ENCODE measurements at places on chromosomes 11 and 22. TPM values are rescaled to one million over a fixed set of nuclear protein-coding genes. Genes with fewer than 3 reads are reported as not detected.
A peak's percentile ranks its signal among the peaks of the same experiment; 100 is the strongest.

TH gene
- not detected for total RNA-seq

MMP8 gene
- total RNA-seq, result not detected

FERMT3 gene
- total RNA-seq, result 170 TPM

TSGA10IP gene
- not detected for total RNA-seq

DNA sequence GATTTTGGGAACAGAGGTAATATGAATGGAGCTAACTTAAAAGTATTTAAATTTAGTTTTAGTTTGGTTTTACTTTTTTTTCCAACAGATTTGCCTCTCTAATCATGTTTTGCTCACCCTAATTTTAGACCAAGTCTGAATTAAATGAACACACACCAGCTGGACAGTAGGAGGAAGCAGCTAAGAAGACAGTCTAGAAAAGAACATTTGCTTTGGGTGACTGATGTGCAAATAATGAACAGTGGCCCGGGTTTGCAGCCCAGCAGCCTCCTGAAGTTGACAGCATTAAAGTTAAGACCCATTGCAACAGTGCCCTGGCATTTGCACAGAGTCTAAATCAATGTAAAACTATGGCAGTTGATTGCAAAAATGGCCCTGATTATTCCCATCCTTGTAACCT is 66.4 kb upstream of the SORL1 start:
- no peak for DNase-seq
- no peak overlapping the region for H3K4me3 ChIP-seq
- no peaks in the 10 kb centered on the region for H3K36me3 ChIP-seq
- H3K27ac ChIP-seq, result no peak overlapping the region
- H3K27me3 ChIP-seq, result peaks cover 3% of the 10 kb centered on the region

DNA sequence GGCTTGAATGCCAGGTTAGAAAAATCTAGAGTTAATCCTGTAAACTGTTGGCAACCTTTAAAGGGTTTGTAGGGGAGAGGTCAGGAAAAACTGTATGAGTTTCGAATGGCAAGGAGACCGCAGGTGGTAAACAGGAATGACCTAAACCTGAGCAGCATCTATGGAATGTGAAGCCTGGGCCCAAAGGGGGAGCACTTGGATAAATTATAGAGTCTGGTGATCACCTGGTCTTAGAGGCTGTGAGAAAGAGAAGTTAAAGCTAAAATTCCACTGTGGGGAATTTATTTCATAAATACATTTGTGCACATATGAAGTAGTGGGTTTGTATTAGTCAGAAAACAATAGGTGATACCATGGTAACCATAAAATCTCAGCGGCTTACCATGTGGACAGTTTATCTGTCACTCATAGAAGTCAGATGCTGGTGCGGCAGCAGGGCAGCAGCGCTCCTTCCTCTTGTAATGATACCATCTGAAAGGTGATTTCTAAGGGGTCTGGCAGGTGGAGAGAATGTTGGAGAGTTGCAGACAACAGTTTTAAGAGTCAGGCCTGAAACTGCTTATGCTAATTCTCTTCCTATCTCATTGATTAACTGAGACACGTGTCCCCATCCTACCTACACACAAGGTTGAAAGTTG is 1104.4 kb upstream of the CCDC90B start:
- no peak overlapping the region for H3K4me3 ChIP-seq
- no peak overlapping the region for H3K27ac ChIP-seq
- H3K27me3 ChIP-seq, result no peaks in the 10 kb centered on the region
- DNase-seq, result no peak
- no peaks in the 10 kb centered on the region for H3K36me3 ChIP-seq

DNA sequence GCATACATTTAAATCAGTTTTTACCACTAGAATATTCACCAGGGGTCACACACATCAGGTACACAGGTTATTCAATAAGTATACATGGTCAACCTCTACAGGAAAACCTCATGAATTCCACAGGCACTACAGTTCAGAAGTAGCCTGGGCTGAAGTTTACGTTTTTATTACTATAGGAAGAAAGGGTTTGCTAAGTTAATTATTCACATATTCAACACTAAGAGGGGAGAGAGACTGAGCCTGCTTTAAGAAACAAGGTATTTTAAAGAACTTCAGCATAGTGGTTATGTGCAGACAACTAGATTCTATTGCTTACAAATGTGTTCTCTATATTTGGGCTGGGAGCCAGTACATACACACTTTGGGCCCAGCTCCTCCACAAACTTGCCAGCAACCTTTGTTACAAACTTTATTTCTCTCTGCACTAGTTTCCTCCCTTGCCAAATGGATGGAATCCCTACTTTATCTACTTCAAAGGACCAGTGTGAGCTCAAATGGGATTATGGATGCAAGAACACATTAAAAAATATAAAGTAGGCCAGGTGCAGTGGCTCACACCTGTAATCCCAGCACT is 31.9 kb downstream of the IL18BP start:
- H3K36me3 ChIP-seq, result peaks cover 82% of the 10 kb centered on the region
- no peaks in the 10 kb centered on the region for H3K27me3 ChIP-seq
- peak overlapping the region; percentile 10 for H3K27ac ChIP-seq
- peaks cover 2% of the 10 kb centered on the region for H3K4me1 ChIP-seq
- DNase-seq, result no peak

DNA sequence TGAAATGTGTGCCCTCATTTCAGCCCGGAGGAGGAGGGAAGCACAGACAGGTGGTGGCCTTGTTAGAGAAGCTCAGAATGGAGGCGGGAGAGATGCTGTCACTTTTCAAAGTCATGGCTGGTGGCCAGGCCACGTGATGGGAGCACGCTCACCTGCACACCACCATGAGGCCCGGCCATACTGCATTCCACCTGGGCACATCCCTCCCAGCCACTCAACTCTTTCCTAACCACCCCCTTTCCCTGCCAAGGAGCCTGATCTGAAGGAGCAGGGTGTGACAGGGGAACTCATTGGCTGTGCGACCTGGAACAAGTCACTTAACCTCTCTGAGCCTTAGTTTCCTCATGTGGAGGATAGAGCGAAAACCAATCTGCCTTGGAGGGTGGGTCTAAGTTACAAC is 364.5 kb downstream of the CTTN start:
- H3K36me3 ChIP-seq, result no peaks in the 10 kb centered on the region
- H3K4me3 ChIP-seq, result no peak overlapping the region
- DNase-seq, result no peak
- H3K27me3 ChIP-seq, result peaks cover 27% of the 10 kb centered on the region
- H3K4me1 ChIP-seq, result no peaks in the 10 kb centered on the region
- H3K27ac ChIP-seq, result no peak overlapping the region

DNA sequence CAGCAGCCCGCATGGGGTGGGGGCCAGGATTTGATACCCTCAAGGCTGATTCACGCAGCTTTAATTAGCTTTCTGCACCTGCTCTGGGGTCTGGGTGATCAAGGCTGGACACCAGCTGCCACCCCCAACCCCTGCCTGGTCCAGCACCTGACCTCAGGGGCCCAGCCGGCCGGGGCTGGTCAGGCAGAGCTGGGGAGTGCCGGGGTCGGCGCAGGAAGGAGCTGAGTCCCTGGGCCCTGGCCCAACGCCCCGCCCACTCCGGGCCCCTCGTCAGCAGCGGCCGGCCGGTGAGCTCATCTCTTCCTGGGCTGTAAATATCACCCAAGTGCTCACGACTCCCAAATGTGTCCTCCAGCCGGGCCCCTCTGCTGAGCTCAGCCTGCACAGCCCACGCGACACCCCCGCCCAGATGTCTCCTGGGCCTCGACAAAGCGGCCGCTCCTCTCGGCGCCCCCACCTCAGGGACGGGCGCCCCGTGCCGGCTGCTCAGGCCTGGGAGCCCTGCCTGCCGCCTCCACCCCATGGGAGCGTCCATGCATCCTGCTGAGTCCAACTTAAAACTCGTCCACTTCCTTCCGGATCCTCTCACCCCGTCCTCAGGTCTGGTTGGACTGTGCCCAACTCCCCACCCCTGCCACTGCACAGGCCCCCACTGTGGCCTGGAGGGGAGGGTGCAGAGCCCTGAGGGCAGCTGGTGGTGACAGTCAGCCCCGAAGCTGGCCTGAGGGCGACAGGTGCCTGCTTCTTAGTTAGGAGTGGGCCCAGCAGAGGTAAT is 29.0 kb downstream of the RTN4R start:
- peak overlapping the region; percentile 84 for H3K27ac ChIP-seq
- H3K4me3 ChIP-seq, result peak overlapping the region; percentile 5
- no peaks in the 10 kb centered on the region for H3K36me3 ChIP-seq
- peaks cover 83% of the 10 kb centered on the region for H3K4me1 ChIP-seq
- no peak for DNase-seq

DNA sequence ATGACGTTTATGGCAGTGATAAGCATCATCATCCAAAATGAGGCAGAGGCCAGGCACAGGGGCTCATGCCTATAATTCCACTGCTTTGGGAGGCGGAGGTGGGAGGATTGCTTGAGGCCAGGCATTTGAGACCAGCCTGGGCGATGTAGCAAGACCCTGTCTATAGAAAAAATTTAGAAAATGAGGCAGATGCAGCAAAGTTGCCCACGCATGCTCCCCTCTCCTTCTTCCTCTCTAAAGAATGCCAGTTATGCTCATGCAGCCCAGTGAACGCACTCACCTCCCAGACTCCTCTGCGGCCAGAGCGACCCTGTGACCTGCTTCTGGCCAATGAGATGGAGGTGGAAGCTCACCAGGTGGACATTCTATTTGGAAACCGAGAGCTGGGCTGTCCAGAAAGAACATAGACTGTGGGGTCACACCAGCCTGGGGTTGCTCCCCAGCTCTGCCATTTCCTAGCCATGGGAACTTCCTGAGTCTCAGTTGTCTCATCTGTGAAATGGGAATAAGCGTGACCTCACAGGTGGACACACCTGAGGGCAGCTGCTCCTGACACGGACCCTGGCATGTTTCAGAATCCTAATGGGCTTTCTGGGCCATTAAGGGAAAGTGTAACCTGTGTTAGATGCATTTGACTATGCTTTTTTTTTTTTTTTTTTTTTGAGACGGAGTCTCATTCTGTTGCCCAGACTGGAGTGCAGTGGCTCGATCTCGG is 44.9 kb downstream of the MCM5 start:
- H3K36me3 ChIP-seq, result no peaks in the 10 kb centered on the region
- H3K27ac ChIP-seq, result no peak overlapping the region
- H3K27me3 ChIP-seq, result no peaks in the 10 kb centered on the region
- H3K4me3 ChIP-seq, result no peak overlapping the region

DNA sequence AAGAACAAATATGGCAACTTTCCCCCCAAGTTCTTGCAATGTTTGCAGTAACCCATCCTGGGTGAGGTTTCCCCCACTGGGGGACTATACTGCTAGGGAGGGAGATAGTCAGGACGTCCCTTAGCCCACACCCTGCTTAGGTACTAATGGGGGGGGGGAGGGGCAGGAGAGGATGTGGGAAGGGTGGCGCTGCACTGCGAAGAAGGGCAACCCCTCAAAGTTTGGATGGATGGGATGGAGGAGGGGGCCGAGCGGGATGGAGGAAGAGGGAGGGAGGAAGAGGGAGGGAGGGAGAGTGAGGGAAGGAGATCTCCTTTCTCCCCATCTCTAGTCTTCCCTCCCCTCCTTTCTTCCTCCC is 100.6 kb upstream of the HSD17B12 start:
- no peak overlapping the region for H3K27ac ChIP-seq
- no peak for DNase-seq
- no peaks in the 10 kb centered on the region for H3K4me1 ChIP-seq
- H3K36me3 ChIP-seq, result no peaks in the 10 kb centered on the region
- H3K4me3 ChIP-seq, result peak overlapping the region; percentile 19

GRCh38 chr11:120384476-120384875 is 48.3 kb downstream of the ARHGEF12 start:
- H3K27me3 ChIP-seq, result no peaks in the 10 kb centered on the region
- no peaks in the 10 kb centered on the region for H3K36me3 ChIP-seq
- no peak overlapping the region for H3K27ac ChIP-seq
- no peaks in the 10 kb centered on the region for H3K4me1 ChIP-seq

DNA sequence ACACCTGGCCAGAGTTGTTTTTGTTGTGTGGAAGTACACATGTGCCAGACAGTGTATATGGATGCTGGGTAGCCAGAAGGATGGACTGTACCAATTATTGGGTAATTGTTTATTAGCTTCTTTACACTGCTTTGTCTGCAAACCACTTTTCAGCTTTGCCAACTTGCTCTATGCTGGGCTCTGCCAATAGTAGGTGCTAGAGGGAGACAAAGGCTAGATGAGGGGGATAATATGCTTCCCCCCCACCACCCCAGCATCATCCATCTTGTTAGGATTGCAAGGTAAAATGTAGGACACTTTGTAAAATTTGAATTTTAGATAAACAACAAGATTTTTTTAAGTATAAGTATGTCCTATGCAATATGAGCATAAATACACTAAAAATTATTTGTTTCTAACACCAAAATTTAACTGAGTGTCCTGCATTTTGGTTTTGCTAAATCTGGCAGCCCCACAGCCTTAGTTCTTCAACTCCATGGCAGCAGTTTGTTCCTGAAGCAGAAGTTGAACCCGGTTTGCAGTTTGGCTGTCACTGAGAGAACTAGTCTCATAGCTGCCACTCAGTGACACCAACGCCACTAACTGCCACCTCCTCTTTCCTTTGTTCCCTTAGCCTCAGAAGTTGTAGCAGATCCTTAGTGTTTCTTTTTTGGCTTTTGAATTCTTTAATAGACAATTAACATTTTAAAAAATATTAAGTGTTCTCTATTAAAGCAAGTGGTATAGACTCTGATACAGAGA is 78.8 kb downstream of the CCDC81 start:
- no peak overlapping the region for H3K4me3 ChIP-seq
- no peaks in the 10 kb centered on the region for H3K27me3 ChIP-seq
- no peaks in the 10 kb centered on the region for H3K36me3 ChIP-seq
- H3K4me1 ChIP-seq, result peaks cover 7% of the 10 kb centered on the region

- H3K27me3 ChIP-seq, result no peaks in the 10 kb centered on the region
- no peaks in the 10 kb centered on the region for H3K4me1 ChIP-seq
- H3K36me3 ChIP-seq, result no peaks in the 10 kb centered on the region
- H3K27ac ChIP-seq, result no peak overlapping the region
- no peak overlapping the region for H3K4me3 ChIP-seq
Observed at GRCh38 chr11:110174645-110175310, 81.6 kb downstream of the ZC3H12C start.

Data from T-cell (primary cell).